Activated CD8-positive, alpha-beta memory T cell treated with anti-CD3 and anti-CD28 coated beads, Interleukin-2, amount 50 U/mL, for 48 hours (primary cell): ENCODE measurements at places on chromosomes 2 and 18.

DNA sequence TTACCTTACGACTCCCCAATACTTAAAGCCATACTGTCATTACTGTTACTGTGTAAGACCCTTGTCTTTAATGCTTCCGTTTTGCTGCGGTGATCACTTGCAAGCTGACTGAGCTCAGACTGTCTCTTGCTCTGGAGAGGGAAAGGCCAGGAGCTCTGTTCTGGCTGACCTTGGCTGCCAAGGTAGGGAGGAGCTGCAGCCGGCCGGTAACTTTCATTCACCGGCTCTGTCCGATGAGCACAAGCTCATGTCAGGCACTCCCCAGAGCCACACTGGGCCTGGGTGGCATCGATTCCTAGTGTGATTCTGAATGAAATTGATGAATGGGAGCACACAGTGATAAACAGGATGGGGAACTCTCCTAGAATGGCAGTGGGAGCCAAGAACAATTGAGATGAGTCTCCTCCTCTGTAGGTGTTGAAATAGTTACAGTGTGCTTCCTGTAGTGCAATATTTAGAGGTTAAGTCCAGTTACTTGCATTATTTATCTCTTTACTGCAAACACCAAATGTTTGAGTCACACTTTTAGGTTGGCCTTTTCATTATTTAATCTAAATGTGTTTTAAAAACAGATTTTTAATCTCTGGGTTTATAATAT lies 100.9 kb downstream of the ATP9B start:
- no peak for DNase-seq

DNA sequence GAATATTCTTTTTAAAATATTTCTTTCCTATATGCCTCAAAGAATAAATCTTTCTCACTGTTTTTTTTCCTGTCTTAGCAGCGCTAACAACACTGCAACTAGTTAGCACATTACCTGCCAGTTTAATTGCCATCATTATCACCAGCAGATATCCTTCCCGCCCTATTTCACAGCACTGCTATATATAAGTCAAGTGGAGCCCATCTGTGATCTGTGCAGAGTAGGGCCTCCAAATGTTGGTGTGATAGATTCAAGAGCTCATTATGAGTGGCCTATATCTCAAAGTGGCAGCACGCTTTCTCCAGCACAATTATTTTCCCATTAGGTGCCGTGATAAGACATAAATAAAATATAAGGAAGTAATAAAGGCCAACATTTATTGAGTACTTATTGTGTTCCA lies 19.8 kb upstream of the RGPD4 start:
- no peak for DNase-seq

DNA sequence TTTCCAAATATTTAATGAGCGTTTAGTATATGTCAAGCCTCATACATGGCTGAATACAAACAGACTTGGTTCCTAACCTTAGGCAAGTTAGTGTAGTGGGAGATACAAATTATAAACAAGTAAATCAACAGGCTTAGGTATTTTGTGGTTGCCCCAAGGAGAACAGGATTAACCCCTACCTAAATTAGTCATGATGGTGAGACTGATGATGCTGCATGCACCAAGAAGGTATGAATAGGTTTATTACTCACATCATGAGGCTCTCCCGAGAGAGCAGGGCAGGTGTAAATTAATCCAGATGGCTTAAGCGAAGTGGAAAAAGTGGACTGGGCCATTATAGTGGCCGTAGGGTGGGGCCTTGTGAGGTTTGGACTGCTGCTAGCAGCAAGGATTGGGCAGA lies 118.1 kb upstream of the GCFC2 start:
- DNase-seq: no peak

DNA sequence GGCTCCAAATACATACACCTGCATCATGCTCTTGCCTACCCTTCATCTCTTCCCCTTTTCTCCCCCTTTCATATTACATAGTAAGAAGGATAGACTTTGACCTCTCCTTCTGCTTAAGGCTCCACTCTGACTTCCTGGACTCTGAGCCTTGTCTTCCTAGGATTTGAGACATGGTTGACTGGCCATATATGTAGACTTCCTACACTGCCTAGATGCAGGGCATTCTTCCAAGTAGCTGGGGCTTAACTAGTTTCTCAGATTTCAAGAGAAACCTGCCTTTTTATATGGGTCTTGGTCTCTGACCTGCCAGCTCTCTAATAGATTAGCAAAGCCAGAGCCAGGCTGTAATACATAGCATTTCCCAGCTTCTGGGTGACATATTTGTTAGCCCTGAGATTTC lies 35.4 kb upstream of the CYP26B1 start:
- no peak for DNase-seq
